ENCODE measurements at places on chromosomes 11 and 22.
A peak's percentile ranks its signal among the peaks of the same experiment; 100 is the strongest.

- no peak for DNase-seq
These were observed 114.2 kb upstream of the CADM1 start for GRCh38 chr11:115618428-115618827.

- DNase-seq = no peak
These were observed 24.1 kb upstream of the SCN2B start for GRCh38 chr11:118200497-118200896.

GRCh38 chr11:94851864-94852636 lies 83.9 kb downstream of the AMOTL1 start:
- DNase-seq = peak; percentile 12

DNA sequence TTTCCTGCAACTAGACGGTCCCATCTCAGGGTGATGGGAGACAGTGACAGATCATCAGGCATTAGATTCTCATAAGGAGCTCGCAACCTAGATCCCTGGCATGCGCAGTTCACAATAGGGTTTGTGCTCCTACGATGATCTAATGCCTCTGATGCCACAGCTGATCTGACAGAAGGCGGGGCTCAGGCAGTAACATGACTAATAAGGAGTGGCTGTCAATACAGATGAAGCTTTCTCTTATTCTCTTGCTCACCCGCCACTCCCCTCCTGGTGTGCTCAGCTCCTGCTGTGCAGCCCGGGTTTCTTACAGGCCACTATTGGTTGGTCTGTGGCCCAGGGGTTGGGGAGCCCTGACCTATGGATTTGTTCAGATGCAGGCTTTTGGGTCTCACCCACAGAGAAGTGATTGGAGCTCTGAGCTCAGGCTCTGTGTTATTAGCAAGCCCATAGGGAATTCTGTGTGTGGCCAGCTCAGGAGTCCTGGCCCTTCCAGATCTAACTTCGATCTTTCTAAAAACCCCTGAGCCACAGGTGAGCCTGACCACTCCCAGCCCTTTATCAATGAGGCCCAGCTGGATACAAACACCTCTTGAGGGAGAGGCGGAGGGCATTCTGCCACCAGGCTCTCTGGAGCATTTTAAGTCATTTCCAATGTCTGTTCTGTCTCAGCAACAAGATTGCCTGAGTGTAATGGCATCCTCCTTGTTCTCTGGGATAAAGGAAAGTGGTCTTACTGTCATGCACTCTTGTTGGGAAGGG lies 351.8 kb downstream of the BUD13 start:
- no peak for DNase-seq

- no peak for DNase-seq
These were observed 50.7 kb downstream of the CD82 start for GRCh38 chr11:44615913-44616791.

GRCh38 chr11:134560066-134560465 lies 148.0 kb upstream of the B3GAT1 start:
- DNase-seq = no peak

GRCh38 chr11:90332415-90332814 lies 109.6 kb upstream of the CHORDC1 start:
- DNase-seq = no peak

DNA sequence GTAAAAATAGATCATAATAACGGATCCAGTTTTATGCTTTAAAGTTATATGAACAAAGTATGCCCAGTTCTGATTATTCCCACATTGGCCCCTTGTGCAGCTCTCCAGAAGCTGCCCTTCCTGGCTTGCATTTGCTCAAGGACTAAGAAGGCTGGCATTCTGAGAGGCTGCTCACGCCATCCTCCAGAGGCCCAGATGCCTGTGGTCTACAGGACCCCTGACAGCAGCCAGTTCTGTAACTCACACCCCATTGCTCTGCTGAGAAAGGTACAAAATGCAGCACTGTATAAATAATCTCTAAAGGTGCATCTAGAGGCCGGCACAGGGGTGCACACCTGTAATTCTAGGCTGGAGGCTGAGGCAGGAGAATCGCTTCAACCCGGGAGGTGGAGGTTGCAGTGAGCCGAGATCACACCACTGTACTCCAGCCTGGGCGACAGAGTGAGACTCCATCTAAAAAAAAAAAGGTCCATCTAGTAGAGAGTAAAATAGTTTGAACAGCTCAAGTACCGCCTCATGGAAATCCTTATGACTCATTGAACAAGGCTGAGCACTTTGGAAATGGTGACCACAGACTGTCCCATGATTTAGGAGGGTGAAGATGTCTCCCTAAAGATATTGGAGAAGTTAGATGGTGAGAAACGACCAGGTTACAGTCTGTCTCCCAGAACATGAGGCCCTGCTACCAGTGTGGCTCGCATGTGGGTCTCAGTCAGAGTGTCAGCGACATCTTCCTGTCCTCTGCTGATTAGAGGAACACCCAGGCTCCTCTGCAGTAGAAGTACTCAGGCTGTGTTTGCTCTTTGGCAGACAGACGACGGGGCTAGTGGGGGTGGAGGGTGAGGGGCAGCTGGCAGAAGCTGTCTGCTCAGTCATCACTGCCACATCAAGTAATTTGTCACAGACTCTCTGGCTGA lies 56.3 kb downstream of the KREMEN1 start:
- DNase-seq = peak; percentile 38

DNA sequence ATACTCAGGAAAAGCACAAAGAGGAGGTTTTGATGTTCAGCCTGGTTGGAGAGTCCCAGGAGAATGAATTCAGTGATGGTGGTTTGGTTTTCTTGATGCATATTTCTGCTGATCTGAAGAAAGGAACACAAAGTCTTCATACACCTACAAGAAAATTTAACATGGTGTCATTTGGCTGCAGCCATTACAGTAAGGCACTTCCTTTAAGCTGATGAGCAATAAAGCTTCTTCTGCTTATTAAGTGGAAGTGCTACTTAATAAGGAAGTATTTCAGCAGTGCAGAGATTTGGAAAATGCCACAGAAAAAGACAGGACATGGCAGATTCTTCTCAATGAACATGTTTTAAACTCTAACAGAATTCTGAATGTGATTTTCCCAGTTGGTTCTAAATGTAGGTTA lies at the start of gene OR1S2:
OR1S2 (minus strand) TSS at position 101 of the 400 bp plus-strand sequence; CDS start at position 101, 0 bp downstream.
- DNase-seq = no peak

DNA sequence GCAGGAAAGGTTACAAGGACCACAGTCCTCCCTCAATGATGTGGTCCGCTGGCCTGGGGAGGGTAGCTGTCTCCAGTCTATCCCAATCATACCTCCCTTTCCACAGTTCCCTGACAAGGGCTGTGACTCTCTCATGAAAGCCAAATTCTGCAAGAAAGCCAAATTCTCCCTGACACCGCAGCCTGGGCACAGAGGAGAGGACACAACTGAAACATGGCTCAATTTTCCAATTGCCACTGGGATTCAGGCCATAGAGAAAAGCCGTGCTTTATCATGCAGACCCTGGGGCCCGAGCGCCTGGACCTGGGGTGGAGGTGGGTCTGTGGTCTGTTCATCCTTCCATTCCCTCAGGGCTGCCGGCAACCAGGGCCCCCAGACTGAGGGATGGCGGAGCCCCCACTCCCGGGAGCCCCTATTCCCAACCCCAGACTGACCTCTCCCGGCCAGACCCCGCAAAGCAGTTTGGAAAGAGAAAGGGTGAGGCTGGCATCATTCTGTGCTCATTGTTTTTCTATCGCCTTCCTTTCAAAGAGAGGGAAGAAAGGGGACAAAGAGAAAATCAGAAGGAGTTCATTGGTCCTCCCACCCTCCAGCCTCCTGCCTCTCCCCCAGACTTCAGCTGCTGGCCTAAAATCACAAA lies 239.5 kb downstream of the BUD13 start:
- DNase-seq = no peak

DNA sequence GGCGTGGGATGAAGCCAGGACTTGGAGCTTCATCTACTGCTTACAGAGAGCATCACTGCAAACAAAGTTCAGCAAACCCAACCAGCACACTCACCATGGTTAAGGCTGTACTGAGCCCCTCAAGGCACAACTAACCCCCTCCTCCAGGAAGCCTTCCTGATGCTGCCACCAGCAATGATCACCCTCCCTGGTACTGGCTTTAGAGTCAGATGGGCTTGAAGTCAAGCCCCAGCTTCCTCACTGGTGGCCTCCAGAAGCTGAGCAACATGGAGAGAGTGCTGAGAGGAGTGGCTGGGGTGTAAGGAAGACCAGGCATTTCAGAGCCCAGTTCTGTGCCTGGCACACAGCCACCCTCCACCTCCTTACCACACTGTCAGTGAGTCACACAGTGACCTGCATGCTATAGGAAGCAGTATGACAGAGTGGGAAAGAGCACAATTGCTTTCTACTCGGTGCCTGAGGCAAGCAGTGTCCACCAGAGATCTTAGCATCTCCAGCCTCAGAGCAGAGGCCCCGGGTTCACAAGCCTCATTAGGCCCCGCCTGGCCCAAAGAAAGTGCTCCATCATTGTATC lies 24.7 kb upstream of the BAIAP2L2 start:
- DNase-seq = no peak

DNA sequence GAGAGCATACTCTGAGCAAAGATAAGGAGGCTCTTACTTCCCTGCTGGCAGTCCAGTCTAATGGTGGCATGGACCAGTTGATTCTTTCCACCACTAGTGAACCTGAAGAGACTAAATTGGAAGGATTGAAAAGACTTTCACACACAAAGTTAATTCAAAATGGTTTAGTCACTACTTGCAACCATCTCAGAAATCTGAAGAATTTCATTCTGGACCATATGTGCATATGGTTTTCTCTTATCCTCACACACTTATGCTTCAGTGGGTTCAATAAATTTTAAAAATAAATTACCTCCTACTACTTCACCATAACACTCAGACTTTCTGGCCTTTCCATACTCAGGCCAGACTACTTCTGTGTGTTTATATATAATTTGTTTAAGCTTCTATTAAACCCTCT lies 44.7 kb downstream of the CADM1 start:
- no peak for DNase-seq

- no peak for DNase-seq
These were observed 2.6 kb upstream of the ATP5MGL start for GRCh38 chr22:42642806-42643633.

DNA sequence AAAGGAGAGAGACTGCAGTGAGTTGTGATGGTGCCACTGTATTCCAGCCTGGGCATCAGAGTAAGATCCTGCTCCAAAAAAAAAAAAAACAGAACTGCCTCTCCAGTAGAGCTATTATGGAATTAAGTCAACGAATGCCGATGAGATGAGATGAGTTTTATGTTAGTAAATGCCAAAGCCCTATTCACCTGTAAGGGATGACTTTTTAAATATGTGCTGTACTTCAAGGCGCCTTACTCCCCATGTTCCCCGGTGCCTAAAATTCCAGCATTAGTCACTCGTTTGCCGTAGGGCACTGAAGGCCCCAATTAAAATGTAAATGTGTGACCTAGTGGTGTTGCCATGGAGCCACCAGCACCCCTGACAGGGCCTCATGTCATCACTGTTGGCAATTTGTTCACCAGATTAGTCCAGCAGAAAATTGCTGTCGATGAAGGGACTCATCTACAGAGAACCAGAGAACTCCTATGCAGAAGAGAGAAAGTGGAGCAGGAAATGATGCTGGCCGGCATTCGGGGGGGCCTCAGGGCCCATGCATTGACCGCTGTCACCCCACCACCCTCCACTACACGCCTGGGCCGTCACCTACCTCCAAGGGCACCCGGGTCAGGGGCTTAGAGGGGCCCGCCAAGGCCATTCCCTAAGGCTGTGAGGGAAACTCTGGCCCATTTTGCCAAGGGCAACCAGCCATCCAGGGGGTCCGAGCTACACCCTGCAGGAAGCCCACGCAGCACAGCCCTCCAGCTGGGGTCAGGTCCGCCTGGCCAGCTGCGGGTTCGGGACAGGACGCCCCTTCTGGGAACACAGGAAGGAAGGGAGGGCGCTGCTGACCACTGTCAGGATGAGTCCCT lies 17.8 kb downstream of the LIF start:
- DNase-seq = no peak

DNA sequence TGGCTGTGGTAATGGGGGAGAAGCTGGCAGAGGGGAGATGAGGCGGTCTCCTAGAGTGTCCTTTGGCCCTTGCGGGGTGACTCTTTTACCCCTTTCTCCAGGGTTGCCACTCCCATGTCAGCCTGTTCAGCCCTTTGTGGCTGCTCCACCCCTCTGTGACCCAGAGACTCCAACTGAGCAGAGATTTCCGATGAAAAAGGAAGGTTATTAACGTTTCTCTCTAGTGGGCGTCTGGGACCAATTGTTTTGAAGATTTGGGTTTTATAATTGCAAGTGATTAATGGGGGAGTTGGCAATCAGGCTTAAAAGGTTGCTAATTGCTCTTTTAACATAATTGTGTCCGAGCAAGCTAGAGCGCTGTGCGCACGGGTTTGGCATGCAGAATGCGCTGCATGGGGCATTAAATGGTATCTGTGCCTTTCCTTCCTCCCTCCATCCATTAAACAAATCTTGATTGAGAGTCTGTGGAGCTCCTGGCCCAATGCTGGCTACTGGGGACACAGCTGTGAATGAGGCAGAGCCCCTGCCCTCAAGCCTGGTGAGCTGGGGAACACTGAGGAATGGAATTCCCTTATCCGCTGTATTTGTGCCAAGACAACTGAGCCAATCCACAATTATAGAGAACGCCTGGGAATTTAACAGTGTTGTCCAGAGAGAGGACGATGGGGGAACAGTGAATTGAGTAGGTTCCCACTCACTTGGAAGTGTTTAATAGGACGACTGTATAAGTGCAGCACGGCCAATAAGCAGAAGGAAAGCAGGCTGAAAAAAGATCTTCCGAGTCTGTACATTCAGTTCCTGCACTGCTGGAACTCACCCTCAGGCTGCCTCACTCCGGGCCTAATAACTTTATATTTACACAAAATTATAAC lies 295.9 kb downstream of the MIAT start:
- DNase-seq = peak; percentile 54

DNA sequence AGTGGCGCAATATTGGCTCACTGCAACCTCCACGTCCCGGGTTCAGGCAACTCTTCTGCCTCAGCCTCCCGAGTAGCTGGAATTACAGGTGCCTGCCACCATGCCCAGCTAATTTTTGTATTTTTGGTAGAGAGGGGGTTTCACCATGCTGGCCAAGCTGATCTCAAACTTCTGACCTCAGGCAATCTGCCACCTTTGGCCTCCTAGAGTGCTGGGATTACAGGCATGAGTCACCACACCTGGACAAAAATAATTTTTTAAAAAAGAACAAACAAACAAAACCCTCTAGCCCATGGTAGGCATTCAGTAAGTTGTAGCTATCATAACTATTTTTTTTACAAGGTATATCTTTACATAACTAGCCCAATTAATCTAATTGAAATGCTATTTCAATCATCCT lies 73.9 kb upstream of the CAPRIN1 start:
- no peak for DNase-seq

- no peak for DNase-seq
These were observed 369.8 kb upstream of the CCDC90B start for GRCh38 chr11:83655976-83656375.

DNA sequence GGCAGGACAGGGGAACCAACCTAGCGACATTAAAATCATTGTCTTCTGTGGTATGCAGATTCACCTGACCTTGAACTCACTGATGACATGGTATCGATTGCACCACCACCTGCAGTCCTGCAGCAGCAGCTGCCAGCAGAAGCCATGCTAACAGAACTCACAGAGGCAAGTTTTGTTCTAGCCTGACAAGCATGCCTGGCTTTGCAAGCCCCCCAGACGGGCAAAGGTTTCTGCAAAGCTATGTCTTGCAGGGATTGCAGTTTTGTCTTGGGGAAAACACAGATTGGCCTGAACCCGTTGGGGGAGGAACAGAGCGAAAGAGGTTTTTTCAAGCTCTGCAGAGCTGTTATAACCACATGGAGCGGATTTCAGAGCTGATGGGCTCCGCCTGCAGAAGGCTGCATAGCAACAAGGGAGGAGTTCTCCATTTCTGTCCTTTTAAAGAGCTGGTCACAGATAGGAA lies 221.0 kb downstream of the HIPK3 start:
- DNase-seq = no peak

GRCh38 chr11:6670202-6670830 lies 12.8 kb downstream of the MRPL17 start:
- no peak for DNase-seq

All from NCI-H1105 (cell line).